NCI-H2029 treated with DMSO at 0.1 percent for 48 hours (cell line): ENCODE measurements at places on chromosomes 1 and 21.

GRCh38 chr1:167763525-167764220 lies 41.9 kb downstream of the MPZL1 start:
- no peak for DNase-seq

- no peak for DNase-seq
Observed at GRCh38 chr1:55316947-55317662, 101.9 kb upstream of the USP24 start.

DNA sequence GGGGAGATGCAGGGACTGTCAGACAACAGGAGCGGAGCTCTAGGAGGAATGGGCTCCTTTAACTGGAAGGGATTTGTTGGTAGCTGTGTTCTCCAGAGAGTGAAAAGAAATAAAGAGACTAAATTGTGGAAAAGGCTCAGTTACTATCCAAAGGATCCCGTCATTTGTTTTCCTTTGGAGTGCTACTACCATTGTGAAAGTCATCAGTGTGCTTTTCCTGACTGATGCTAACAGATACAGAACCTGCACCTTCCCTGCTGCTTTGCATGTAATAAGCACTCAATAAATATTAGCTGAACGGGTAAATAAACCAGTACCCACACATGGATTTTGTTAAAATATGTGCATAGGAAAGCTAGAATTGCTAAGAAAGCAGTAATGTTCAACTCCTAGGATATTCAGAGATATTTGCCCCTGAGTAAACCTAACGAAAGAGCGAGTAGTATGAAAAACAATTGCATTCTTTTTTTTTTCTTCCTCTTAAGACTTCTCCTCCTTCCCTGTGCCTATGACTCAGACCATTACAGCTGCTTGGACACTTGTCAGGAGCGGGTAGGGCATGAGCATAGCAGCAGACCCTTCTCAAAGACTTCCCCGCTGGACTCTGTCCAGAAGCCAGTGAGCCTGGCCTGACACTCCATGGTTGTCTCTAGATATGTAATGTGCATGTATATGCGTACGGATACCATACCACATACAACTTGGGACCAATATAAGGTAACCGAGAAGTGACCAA lies 41.7 kb downstream of the PTGFRN start:
- no peak for DNase-seq

DNA sequence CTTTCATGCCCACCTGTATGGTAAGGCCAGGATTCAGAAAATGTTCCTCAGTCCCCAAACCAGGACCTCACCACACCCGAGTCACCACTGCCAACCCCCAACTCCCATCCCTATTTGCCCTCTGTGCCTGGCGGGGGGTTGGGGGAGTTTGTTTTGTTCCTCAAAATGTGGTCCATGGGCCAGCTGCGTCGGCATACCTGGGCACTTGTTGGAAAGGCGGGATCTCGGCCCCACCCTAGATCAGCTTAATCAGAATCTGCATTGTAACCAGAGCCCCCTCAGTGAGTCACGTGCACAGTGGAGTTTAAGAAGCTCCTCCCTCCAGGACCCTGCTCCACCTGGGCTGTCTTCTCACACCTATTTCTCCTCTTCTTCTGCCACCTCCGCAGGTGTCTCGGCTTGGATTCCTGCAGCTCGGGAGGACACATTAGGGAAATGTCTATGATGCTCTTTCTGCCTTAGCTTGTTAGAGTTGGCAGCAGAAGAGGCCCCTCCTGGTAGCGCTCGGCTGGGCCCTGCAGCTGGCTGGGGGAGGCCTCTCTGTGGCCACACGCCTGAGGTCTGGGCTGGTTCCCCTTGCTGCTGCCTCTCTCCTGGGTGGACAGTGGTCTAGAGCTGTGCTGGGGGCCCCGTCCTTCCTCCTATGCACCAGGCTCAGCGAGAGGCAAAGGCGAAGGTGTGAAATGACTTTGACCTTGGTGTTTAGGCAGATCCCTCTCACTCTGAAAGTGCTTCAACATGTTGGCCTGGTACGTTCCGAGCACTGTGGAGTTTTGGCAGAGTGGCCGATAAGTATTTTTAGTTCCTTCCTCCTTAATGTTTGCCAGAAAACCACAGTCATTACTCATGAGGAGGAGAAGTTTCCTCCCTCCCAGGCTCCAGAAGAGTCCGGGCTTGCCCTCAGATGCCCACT lies 41.8 kb upstream of the CAMTA1 start:
- DNase-seq = no peak

DNA sequence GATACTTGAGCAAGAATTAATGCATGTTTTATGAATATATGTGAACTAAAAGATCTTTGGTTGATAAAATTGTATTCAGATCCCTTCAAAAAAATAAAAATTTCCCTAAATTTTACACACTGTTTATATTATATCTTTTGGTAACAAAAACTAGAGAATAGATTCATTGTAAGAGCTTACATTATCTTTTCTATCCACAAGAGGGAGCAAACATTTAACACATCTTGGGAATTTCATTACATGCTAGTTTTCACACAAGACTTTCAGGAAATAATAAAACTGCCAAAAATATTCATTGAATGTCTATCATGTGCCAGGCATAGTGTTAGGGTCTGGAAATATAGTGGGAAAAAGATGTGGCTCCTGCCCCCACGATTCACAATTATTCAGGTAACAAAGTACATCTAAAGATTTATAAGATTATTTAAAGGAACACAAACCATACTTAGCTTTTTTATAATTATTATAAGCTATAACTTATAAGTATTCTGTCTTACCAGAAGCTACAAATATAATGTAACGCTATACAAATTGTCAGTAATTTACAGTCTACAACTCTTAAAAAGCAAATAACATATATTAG lies 30.6 kb downstream of the FAF1 start:
- peak; percentile 74 for DNase-seq

- DNase-seq = no peak
Observed at GRCh38 chr1:184974056-184974836, at the start of gene NIBAN1. Gene NIBAN1, minus strand, starts transcription at chr1:184974508. Its CDS starts 152 bp downstream, at chr1:184974356.

DNA sequence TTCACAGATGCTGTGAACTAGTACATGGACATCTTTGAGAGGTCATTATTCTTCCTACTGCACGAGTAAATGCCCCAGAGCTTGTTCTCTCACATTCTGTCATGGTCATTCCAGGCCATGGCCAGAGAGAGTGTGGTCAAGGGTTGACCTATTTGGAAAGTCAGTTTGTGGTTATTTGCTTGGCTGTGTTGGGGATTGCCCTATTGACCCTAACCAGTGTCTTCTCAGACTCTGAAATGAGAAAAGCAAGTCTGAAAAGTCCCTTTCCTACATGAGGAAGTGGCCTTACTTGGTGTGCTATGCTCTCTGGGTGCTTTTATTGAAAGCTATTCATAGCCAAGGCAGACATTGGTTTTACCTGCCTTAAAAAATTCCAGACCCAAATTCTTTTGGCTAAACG lies 26.6 kb downstream of the CLIC6 start:
- no peak for DNase-seq

DNA sequence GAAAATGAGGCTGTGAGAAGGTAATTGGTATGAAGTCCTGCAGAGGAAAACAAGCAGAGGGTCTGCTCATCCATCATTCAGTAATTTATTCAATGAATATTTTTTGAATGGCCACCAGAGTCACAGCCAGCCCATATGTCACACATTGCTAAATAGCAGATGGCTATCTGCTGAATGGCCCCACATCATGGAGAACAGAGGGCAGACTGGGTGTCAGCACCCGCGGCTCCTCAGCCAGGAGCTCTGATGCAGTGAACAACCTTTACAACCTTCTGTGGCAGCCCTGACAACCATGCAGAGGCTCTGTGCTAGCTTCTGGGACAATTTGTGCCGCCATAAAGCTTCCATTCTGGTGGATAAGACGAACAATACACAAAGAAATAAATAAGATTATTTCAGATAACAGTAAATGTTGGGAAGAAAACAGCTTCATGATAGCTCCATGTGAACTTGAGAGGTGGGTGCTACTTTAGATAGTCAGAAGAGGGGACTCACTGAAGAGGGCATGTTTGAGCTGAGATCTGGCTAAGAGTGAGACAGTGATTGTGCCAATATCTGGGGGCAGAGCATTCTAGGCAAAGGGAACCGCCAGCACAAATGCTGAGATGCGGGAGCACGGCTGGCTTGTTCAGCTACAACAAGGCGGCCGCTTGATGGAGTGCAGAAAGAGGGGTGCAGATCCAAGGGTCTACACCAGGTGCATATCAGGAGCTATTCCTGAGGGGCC lies 2.8 kb upstream of the C1orf210 start:
- DNase-seq = no peak

DNA sequence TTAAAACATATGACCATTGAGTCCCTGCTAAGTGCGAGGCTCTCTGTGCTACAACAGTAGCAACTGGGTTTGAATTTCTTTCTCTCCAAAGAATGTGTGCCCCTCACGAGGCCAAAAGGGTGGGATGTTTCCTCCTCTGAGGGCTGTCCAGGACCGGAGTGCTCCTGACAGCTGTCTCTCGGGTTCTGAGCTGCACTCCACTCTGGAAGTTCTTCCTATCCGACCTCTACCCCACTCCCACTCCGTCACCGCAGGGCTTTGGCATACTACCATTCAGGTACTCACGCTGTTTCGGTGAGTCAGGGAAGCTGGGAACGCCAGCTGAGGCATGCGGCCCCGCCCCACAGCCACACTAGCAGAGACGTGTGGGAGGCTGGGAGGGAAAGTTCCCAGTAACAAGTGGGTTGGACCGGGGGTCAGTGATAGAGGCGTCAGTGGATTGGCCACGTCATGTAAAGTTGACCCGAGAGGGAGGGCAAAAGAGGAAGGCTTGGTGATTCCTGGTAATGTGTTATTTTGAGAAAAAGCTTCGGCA lies 705 bp upstream of the SLC50A1 start:
- peak; percentile 26 for DNase-seq

DNA sequence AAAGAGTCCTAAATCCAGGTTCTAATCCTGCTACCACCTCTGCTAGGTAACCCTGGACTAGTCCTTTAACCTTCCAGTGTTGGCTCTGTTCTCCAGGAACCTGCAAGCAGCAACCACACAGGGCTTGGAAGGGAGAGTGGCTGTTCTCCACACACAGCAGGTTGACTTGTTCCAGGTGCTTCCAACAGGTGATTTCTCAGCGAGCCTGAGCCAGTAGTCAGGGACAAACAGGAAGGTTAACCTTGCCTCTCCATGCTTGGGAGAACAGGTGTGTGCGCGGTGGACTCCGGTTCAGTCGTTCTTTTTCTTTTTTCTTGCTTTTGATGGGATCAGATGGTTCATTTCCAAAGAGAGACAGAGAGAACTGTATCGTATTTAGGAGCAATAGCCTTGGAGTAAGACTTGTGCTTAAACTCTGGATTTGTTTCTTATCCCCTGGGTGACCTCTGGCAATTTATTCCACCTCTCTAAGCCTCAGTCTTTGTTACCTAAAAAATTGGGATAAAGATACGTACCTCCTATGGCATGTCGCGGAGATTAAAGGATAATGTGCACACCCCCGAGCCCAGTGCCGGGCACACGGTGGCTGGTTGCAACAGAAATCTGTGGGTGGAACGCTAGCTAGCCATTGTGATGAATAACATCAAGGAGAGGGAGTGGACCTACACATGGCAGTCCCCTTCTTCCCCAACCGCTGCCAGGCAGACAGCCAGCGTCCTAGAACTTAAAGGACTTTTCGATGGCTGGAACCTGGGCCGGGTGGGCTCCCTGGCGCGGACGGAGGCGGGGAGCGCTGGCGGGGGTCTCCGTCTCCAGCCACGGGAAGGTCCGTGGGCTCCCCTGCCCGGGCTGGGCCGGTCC lies 583 bp upstream of the CACHD1 start:
- DNase-seq = no peak

DNA sequence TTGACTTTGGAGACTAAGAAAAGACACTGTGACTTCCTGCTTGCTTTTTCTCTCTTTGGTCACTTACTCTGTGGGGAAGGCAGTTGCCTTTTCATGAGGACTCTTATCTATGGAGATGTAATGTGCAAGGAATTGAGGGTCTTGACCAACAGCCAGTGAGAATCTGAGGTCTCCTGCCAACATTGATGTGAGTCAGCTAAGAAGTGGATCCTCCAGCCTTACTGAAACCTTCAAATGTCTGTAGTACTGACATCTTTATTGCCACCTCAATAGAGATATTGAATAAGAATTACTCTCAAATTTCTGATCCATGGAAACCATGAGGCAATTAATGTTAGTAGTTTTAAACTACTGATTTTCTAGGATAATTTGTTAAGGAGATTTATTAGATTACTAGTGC lies 598.4 kb downstream of the ADGRL2 start:
- DNase-seq = no peak

GRCh38 chr1:196550731-196551130 lies 57.5 kb downstream of the KCNT2 start:
- no peak for DNase-seq

GRCh38 chr1:145778146-145778540 lies 45.8 kb downstream of the RNF115 start:
- DNase-seq = no peak

DNA sequence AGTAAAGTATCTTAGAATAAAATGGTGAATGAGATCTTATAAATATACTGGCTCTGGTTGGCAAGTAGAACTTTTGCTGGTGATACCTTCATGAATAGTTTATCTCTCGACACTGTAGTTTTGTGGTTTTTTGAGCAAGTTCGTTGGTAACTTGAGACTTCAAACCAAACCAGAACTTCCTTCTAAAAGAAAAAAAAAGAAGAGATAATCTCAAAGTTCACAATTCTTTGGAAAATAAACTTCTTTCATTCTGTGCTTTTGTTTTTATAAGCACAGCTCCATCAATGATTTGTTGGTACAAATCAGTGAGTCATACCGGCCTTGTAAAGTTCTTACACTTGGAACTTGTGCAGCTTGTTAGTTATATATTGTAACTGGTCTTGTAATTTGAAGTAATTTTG lies 2.3 kb downstream of the HIPK1 start:
- DNase-seq = no peak

GRCh38 chr1:107637101-107637500 lies 327.9 kb downstream of the VAV3 start:
- no peak for DNase-seq

DNA sequence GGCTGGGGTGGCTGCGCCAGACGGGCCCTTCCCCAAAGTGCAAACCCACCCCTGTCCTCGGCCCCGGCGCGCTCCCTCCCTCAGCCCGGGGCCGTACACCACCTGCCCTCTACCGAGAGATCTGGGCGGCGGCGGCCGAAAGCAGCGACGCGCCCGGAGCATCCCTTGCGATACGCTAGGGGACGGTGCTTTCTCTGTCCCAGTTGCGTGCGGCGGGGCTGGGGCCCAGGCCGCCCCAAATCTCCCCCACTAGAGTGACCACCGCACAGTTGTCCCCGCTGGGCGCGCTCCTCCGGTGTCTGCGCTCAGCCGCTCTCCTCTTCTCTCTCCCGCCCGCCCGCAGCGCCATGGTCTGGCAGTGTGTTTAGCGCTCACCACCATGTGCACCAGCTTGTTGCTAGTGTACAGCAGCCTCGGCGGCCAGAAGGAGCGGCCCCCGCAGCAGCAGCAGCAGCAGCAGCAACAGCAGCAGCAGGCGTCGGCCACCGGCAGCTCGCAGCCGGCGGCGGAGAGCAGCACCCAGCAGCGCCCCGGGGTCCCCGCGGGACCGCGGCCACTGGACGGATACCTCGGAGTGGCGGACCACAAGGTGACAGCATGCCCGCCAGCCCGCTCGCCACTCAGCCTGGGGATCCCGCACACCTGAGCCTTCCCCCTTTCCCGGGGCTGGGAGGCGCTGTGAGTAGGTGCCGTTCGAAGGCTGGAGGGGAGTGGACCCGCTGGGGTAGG lies 1.0 kb downstream of the ST6GALNAC5 start:
- DNase-seq = no peak

GRCh38 chr1:81174052-81174451 lies 626.7 kb upstream of the ADGRL2 start:
- no peak for DNase-seq
